Osteoblast (primary cell): ENCODE measurements at places on chromosomes 5 and 9.

GRCh38 chr5:40033009-40033408 lies 608.2 kb upstream of the DAB2 start:
- DNase-seq, result no peak

GRCh38 chr9:125650271-125650737 lies 56.7 kb downstream of the MAPKAP1 start:
- DNase-seq, result no peak

GRCh38 chr5:180353048-180353979 lies at the start of gene GFPT2:
GFPT2 (minus strand) TSS chr5:180353336; CDS start chr5:180353217, 119 bp downstream.
- DNase-seq, result peak; percentile 100

DNA sequence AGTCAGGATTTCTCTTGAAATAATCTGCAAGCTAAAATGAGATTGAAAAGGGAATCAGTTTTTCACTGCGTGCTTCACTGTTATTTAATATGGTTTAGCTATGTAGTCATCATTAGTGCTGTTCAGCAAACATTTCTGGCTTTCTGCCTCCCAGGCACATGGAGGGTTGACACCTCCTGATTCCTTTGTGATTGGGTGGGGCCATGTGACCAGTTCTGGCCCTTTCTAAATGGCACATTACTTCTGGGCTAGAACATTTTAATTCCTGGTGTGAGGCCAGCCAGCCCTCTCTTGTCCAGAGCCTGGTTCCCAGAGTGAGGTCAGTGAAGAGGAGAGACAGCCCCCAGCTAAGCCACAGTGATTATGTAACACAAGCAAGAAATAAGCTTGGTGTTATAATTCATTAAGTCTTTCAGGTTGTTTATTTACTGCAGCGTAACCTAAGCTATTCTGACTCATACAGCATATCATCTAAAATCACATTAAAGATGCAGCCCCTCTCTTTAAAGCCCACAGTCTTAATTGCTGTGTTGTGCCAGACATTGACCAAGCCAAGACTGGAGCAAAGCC lies 17.4 kb upstream of the ARSI start:
- peak; percentile 87 for DNase-seq

DNA sequence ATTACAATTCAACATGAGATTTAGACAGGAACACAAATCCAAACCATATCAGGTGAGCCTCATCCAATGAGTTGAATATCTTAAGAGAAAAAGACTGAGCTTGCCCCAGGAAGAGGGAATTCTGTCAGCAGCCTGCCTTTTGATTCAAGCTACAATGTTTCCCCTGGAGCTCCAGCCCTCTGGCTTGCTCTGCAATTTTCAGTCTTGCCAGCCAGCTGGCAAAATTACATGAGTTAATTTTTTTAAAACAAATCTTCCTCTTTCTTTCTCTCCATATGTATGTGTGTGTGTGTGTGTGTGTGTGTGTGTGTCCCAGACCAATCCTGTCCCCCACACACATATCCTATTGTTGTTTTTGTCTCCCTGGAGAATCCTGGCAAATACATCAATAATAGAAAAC lies 313.2 kb downstream of the CDH10 start:
- DNase-seq, result no peak

DNA sequence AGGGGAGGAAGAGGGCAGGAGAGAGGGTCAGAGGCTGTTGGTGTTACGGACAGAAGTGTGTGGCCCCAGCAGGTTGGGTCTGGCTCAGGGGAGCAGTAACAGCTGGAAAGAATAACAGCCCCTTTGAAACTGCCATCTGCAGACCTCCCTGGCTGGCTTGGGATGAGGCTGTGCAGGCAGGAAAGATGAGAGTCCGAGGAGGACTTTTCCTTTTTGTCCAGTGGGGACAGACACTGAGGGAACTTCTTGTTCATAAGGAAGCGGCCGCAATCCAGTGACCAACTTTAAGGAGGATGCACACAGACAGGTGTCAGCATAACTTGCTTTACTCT lies 14.8 kb upstream of the PLEKHG4B start:
- DNase-seq, result peak; percentile 66

DNA sequence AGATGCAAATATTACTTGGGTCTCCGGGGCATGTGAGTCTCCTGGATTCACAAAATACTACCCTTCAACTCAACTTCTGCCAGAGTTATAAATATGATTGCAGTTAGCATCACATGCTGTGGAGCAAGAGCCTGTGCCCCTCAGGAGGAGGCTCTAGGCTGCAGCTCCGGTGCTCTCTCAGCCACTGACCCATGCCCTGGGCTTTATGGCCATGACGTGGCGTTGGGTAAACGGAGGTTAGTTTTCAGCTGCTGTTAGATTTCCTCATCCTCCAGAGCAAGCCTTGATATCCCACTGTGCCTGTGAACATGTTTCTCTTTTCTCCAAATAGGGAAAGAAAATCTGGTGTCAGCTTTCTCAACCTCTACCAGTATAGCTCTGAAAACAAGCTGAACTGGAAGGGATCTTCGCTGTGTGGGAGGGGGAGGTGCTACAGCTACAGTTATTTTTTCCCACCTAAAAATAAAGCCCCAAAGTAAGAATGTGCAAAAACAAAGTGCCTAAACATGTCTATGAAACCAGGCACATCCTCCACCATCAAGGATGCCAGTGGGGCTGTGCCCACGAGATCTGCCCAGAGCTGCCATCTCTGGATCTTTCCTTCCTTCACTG lies 124.4 kb upstream of the GPR151 start:
- no peak for DNase-seq

GRCh38 chr9:75087289-75087823 lies 599 bp downstream of the NMRK1 start:
- peak; percentile 65 for DNase-seq

GRCh38 chr9:73565833-73566465 lies 414.3 kb downstream of the ANXA1 start:
- DNase-seq, result no peak

DNA sequence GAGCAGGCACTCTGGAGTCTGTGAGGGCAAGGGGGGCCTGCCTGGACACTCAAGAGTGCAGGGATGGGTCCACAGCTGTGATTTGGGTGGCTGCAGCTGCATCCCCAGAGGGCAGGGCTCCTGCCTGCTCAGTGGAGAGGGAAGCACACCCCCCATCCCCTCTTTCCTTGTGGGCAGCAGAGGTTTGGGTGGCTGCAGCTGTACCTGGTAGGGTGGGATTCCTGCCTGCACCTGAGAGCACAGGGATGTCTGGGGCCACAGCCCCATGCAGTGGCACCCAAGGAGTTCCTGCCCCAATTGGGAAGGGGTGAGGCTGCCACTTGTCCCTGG lies 605.4 kb upstream of the FAM174A start:
- no peak for DNase-seq

DNA sequence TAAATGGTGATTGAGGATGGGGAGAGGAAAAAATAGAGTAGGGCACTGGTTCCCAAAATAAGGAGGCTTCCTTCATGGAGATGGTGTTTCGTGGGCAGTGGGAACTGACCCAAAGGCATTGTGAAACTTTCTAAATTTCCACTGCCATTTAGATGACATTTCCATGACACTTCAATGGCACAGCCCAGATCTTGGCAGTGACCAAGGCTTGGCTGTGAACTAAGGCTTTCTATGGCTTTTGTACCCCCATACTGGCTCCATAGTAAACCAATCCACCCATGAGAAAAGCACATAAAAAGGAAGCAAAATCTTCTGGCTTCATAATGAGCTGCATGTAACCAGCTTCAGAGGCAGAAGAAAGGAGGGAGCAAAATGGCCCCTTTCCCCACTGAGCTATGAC lies 321.0 kb upstream of the TLE4 start:
- no peak for DNase-seq

- no peak for DNase-seq
Observed at GRCh38 chr9:20811872-20812271, 127.8 kb downstream of the FOCAD start.

GRCh38 chr9:121301881-121302286 lies 33.9 kb downstream of the GSN start:
- no peak for DNase-seq

DNA sequence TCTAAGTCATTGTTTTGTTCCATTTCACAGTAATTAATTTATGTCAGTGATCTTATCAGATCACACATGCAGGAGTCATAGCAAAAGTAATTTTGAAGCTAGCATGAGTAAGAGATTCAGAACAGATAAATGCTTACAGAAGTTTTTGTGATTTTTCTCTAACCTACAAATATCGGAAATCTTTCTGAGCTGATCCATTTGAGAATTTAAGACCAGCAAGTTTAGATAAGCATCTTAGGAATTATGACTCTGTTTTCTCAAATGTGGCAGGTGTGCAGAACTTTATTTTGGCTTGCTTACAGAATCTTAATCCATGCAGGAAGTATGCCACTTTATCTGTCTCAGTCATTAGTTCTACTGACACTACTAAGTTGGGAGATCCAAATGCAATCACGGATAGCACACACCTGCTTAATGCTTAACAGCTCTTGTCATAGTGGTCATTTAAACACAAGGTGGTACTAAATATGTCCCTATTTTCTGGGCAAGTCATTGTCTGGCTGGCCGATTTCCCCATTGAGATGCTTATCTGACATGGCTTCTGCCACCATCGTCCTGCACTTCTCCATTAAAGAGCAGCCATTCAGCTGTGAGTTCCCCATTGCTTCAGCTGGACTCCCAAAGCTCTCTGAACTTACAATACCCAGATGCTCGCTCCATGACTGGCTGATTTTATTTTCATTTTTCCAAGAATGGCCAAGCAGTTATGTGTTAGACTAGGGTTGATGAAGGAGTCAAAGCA lies 305.4 kb upstream of the NUDT12 start:
- no peak for DNase-seq

GRCh38 chr9:134088063-134088725 lies 20.4 kb upstream of the BRD3 start:
- peak; percentile 71 for DNase-seq

- no peak for DNase-seq
Observed at GRCh38 chr5:138149530-138149929, 10.3 kb upstream of the NME5 start.

DNA sequence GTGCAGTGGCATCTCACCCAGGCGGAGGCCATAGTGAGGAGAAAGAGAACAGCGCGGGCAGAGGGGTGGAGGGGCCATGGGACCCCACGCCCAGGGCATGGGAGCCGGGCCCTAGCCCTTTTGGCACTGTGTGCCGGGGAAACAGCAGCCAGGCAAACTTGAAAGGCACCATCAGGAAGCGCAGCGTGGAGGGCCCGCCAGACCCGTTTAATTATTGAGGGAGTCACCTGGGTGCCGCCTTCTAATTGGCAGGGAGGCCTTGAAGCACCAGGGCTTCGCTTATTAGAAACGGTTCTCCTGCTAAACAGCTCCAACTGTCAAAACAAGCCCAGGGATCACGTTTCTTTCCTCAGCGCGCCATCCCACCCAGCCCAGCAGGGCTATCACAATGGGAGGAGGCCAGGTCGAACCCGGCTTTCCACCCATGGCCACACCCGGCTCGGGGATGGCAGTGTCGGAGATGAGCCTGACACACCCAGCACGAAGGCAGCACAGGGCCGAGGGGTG lies 104.6 kb upstream of the SARDH start:
- DNase-seq, result no peak

GRCh38 chr5:16615741-16616535 lies 859 bp downstream of the RETREG1 start:
- peak; percentile 72 for DNase-seq

- no peak for DNase-seq
Observed at GRCh38 chr9:1531424-1531823, 481.3 kb downstream of the DMRT2 start.

DNA sequence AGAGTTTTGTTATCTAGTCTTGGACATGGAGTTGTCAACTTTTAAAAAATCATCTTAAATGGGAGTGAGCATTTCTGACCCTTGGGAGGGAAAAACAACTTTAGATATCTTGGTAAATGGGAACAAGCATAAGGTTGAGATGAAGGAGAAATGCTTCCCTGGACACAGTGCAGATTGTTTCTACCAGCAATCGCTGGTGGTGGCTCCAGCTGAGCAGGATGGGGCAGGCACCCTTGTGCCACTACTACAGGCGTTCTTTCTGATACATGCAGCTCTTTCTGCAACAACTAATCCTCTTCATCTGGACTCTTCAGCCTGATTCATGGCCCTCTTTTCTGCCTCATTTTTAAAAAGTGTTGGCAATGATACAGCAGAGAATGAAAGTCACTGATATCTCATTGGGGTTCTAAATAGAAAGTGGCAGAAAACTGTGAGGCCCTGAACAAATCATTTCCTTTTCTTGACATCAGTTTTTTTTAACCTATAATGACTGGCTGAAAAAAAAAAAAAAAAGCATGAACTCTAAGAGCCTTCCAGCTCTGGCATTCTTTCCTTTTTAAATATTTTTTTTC lies 409.4 kb upstream of the PTGER4 start:
- no peak for DNase-seq

DNA sequence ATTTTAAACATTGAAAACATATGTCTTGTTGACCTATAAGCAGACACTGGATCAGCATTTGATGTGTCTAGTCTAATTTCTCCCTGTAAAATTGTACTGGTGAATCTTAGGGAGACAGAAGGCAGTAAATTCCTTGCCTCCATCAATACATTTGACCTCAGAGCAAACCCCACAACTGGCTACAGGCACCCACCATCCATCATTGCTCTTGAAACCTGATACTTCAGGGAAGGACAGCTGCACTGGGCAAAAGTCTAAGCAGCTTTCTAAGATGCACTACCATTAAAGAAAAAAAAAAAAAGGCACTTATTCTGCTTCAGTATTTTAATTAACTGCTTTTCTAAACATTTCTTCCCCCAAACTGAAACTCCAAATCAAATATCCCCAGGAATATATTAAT lies 1051.3 kb upstream of the DMAC1 start:
- DNase-seq, result no peak

GRCh38 chr5:124027441-124027840 lies 515.5 kb downstream of the CSNK1G3 start:
- DNase-seq, result no peak

DNA sequence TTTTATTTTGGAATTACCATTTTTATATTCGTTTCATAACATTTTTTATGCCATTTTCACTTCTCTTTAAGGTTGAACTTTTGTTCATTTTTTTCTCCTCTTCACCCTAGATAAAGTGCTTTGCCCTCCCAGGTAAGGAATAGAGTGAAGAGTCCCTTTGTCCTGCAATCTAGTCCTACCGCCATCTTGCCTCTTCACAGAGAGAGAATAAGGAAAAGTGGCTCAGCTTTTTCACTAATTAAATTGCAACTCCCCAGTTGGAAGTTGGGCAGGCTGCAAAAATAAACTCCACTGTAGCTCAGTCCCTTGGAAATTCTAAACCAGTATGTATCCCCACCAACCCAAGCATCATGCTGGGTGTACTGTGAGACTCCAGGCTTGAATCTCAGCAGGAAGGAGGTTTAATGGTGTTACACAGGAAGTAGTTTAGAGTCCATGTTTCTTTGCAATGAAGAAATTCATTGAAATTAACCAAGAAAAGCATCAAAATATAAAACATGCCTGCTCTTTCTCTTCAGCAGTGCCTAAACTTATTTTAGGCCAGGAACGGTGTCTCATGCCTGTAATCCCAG lies 60.3 kb upstream of the PCSK1 start:
- peak; percentile 41 for DNase-seq

- no peak for DNase-seq
Observed at GRCh38 chr5:75168026-75168735, 68.5 kb downstream of the ANKRD31 start.

DNA sequence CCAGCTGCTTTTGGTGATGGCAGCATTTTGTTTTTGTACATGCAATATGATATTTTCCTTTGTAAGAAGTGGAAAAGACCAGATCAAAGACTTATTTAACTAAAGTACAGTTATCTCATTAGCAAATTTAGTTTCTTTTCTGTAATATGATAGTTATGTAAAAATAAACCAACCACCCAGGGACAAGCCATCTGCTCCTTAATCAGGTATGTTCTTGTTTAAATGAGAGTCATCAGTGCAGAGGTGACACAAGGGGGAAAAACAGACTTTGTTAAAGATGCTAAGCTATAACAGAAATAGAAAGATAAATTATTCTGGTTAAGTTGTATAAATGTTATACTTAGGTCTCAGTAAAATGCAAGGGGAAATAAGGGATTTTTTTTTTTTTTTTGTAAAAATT lies 805.7 kb upstream of the SEMA6A start:
- no peak for DNase-seq
